T-cell (primary cell): ENCODE measurements at places on chromosomes 3 and 15.

- DNase-seq, result no peak
Observed at GRCh38 chr15:61404567-61404966, 175.5 kb upstream of the RORA start.

GRCh38 chr3:144636833-144637232 lies 665.2 kb downstream of the DIPK2A start:
- DNase-seq, result no peak

- DNase-seq, result no peak
Observed at GRCh38 chr15:94338243-94338846, 107.0 kb downstream of the MCTP2 start.

- DNase-seq, result no peak
Observed at GRCh38 chr3:168585544-168585943, 489.8 kb upstream of the GOLIM4 start.

DNA sequence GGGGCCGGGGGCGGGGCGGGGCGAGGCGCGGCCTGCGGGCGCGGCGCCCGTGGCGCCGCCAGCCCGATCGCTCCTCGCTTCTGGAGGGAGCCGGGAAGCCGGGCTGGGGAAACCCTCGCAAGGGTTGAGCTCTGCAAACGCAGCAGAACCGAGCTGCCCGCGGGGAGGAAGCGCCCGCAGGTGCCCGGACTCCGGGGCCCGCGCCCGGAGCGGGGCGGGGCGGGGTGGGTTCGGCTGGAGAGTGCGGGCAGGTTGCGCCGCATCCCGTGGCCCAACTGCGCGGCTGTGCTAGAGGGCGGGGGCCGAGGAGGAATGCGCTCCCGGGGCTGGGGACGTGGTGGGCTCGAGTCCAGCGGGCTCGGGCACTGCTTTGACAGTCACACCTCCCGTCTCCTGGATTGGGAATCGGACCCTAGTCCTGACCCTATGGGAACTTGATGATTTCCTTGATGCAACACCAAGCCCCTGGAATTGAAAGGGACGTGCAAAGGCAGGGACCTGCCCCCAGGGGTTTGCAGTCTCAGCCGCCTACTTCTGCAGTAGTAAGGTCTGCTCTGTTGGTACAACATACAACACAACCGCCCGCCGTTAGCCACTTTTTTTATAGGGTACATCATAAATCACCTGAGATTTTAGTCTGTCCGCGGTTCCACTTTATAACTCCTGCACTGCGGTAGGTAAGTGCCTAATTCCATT lies 34.3 kb downstream of the ZBTB38 start:
- DNase-seq, result peak; percentile 58

DNA sequence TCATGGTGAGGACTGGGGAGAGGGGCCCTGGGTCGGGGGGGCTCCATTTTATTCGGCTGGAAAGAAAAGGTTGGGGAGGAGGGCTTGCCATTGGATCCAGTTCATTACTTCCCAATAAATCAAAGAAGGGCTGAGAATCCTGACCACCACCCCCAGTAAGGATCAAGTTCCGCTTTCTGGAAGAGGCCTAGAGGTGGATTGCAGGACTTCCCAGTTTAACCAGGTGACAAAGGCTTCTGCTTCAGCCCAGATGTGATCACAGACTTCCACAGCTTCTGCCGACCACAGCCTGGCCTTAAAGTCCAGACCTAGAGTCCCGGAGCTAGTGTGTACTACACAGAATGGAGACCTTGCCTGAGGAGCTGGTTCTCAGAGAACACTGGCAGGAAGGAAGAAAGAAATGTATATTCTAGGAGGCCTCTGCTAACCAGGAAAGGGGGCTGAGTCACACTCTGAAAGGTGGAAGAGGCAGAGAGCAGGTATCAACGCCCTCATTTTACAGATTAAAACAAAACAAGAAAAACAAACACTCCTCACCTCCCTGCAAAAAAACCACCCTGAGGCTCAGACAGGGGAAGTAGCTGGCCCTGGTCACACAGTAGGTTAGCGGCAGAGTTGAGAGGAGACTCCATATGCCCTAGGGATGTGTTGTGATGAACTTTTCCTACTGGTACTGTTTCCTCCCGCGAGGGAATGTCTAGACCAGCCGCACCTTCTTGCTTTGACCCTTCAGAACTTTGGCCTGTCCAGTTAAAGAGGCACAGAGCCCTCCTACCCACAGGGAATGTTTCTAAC lies 1.1 kb upstream of the CEMIP start:
- DNase-seq, result no peak

DNA sequence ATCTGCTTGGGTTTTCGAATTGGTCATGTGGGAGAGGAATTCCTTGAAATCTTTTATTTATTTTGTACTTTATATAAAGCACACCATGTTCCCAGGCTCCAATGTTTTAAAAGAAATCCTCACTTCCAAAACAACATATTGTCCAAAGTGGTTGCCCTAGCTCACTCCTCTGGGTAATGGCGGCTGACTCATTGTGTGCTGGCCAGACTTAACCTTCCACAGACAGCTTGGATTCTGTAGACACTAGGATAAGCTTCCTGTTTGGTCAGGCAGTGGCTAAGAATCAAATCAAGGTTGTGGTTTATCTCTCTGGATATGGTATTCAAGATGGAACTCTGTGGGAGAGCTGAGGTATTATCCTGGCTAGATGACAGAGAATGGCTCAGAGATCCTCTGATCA lies 55.8 kb upstream of the FAM98B start:
- no peak for DNase-seq

DNA sequence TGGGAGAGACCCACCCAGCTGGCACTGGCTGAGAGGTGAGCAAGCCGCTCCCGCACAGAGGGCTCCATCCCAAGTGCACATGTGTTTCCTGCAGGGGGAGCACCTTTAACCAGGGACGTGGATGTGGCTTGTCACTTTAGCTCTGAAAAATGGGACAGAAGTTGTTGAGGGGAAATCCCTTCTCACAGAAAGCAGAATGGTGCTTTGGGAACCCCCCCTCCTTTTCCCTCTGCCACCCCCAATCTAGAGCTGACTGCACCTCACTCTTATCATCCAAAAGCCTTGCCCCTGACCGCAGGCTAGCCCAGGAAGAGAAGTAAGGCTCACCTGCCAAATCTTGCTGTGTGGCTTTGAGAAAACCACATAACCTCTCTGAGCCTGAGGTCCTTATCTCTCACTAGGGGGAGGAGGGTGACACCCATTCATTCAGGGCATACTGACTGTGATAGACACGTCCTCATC lies 77.9 kb downstream of the RPN1 start:
- no peak for DNase-seq

GRCh38 chr3:76024640-76025039 lies 239.3 kb upstream of the ZNF717 start:
- no peak for DNase-seq

DNA sequence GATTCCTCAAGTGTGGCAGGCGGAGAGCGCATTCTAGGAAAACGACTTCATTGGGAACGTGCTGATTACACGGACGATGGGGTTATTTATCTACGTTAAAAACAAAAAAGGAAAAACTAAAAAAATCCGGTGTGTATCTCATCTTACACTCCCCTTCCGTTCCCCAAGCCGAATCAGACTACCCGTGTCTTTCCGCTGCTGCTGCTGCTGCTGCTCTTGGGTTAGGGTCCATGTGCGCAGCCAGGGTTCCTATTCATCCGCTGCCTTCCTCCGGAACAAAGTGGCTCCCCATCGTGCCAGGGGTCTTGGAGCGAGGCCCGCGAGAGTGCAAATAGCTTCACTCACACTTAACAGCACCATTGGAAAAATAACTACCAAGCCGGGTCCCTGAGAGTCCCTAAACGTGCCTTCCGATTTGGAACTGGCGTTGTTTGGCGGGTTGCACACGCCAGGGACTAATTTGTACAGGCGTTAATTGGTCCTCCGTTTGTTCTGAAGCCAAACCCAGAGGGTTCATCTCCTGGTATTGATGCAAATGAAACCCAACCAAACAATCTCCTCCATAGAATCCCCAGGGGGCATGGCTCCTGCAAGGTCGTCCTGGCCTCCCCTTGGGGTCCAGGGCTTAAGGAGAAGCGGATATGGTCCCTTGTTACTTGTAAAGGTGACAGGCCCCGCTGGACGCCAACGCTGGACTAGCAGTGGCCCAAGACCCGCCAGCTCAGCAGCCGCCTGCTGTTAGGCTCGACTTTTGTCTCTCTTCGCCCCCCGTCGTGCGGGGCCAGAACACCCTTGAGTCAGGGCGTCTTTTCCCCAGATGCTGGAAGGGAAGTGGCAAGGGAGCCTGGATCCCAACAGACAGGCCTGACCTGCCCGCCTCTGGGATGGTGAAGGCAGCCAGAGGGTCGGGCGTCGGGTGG lies 11.0 kb upstream of the ONECUT1 start:
- DNase-seq, result no peak

DNA sequence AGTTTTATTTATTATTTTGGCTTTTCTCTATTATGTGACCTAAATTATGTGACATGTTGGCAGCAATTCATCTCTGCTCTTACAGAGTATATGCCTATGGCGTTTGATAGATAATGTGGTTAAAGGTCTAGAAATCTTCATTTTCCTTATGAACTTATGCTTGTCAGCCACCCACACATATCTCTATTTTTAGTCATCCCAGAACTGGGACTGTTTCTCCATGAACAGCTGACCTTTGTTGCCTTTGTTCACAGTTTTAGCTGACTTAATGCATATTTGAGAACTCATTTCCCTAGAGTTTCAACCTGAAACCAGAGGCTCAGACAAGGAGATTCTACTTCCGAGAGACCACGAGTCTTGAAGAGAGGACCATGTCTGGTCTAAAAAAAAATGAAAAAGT lies 176.5 kb downstream of the RAP2B start:
- no peak for DNase-seq

- DNase-seq, result no peak
Observed at GRCh38 chr3:14328422-14328821, 74.0 kb upstream of the SLC6A6 start.

- no peak for DNase-seq
Observed at GRCh38 chr3:194455481-194455880, 31.3 kb downstream of the ATP13A3 start.

DNA sequence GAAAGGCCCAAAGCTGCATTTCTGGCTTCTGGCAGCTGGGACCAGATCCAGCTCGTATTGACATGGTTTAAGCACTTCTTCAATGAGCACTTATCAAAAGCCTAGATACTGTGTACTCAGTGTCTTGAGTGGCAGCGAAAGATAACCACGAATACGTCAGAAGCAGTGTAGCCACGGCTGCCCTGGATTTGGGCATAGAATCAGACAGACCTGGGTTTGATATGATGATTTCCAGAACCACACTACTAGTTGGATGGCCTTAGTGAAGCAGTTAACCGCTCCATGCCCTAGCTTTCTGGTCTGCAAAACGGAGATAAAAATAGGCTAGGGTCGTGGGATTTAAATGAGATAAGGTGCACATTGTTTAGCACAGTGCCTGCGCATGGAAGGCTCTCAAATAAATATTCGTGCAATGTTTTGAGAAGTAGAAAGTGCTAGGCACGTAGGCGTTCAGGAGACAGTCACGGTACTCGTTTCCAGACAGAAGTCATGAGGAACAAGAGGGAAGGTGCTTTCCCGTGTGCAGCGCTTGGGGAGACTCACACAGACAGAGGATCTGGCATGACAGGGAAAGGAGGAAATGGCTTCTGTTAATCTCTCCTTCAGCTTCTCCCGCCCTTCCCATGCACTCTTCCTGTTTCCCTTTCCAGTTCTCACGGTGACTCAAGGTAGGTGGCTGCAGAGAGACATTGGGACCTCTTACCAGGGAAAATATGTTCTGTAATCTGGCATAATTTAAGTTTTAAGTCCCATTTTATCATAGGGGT lies 70.3 kb downstream of the CCNL1 start:
- DNase-seq, result peak; percentile 51

- DNase-seq, result no peak
Observed at GRCh38 chr3:150145659-150146058, 175.0 kb upstream of the PFN2 start.

DNA sequence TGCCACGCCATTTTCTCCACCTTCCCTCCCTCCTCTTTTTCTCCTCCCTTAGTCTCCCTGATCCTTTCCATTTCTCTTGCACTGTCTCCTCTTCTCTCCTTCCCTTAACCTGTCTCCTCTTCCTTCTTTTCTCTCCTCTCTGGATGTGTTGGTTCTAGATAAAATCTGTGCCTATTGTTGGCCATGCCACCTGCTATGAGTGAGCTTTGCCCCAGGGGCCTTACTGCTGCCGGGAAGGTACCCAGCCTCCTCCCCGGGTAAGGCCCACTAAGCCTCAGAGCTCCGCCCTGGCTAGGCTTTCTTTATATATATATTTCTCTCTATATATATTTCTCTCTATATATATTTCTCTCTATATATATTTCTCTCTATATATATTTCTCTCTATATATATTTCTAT lies 14.7 kb downstream of the GPD1L start:
- no peak for DNase-seq

- no peak for DNase-seq
Observed at GRCh38 chr3:39180183-39180545, 12.2 kb downstream of the XIRP1 start.

GRCh38 chr15:29731865-29732264 lies 90.4 kb downstream of the TJP1 start:
- DNase-seq, result no peak

- DNase-seq, result no peak
Observed at GRCh38 chr15:53576841-53577240, 182.6 kb downstream of the WDR72 start.

GRCh38 chr15:42811433-42811832 lies 74.5 kb upstream of the CDAN1 start:
- DNase-seq, result no peak

DNA sequence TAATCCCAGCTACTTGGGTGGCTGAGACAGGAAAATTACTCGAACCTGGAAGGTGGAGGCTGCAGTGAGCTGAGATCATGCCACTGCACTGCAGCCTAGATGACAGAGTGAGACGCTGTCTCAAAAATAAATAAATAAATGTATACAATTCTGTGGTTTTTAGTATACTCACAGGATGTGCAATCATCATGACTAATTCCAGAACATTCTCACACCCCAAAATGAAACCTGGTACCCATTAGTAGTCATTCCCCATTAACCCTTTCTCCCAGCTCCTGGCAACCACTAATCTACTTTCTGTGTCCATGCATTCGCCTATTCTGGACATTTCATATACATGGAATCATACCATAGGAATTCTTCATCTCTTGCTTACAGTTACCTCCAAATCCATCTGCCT lies 44.5 kb downstream of the LRRFIP2 start:
- DNase-seq, result no peak

GRCh38 chr15:95715116-95715903 lies 615.2 kb upstream of the NR2F2 start:
- DNase-seq, result no peak

GRCh38 chr3:196837819-196838420 lies 29.8 kb upstream of the SENP5 start:
- peak; percentile 66 for DNase-seq

GRCh38 chr15:55796321-55796965 lies 53.5 kb upstream of the PRTG start:
- no peak for DNase-seq

- DNase-seq, result no peak
Observed at GRCh38 chr3:86958534-86958933, 32.4 kb downstream of the VGLL3 start.

- DNase-seq, result no peak
Observed at GRCh38 chr15:95260856-95261255, 1029.5 kb downstream of the MCTP2 start.

DNA sequence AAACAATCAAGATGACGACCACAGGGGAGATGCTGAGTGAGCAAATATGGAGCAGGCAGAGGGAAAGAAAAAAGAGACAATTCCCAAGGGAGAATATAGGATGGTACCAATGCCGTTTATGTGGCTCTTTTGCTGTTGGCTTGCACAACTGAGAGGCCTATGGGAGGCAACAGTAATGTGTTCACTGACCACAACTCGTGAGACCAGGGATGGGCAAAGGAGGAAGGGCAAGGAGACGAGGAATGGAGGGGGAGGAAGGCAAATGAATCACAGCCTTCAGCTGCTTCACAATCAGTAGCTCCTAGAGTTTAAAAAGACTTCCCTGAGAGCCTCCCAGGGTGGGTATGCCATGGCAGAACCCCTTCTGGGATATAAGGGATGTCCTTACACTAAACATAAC lies 131.5 kb downstream of the SLC9A9 start:
- no peak for DNase-seq
